Fibroblast of villous mesenchyme (primary cell): ENCODE measurements at places on chromosomes 7 and 10. TPM values are rescaled to one million over a fixed set of nuclear protein-coding genes. Genes with fewer than 3 reads are reported as not detected.

GRCh38 chr10:22110761-22111160, 107.1 kb downstream of the EBLN1 start:
- peak; percentile 10 for DNase-seq

Gene ZDHHC4
- 60.5 and 62.5 TPM in 2 replicates for total RNA-seq

Gene UPK3BL2
- total RNA-seq: 3.2 and 4.7 TPM in 2 replicates

- DNase-seq: no peak
Observed at GRCh38 chr10:14087566-14087965, 243.2 kb downstream of the FRMD4A start.

DNA sequence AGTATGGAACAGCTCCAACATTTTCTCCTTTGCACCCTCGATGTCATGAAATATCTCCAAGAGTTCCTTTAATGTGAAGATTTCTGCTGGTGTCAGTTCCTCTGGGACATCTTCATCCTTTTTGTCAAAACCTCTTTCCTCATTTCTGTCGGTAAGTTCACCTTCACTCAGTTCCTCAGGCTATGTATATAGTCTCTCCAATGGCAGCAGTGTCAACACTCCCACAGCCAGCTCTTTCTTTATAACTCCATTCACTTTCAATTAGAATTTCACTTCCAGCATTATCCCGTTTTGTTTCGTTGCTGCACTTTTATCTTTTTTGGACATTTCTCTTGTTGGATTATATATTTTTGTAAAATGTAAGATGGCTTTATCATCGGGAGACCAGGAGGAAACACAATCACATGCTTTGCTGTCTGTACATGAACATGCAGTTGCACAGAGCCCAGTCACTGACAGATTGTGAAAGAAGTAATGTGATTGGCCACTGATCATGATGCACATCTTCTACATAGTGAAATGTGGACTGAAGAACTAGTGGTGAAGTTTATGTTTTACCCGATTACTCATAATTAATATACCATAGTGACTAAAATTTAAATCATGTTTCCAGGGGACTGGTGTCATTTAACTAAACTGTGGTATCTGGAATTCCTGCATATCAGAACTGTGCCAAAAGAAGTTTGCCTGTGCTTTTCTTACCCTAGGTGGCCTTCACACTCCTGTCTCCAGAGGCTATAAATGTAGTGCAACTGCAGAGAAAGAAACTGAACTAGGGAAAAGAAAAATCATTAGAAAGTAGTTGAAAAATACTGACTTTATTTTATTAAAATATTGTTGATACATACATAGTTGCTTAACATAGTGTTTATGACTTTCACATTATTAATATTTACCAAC, 289.6 kb downstream of the PPP1R3A start:
- peak; percentile 22 for DNase-seq

- no peak for DNase-seq
Observed at GRCh38 chr7:97479740-97480290, 252.1 kb upstream of the TAC1 start.

Gene GNGT1
- not detected in 2 replicates for total RNA-seq

DNA sequence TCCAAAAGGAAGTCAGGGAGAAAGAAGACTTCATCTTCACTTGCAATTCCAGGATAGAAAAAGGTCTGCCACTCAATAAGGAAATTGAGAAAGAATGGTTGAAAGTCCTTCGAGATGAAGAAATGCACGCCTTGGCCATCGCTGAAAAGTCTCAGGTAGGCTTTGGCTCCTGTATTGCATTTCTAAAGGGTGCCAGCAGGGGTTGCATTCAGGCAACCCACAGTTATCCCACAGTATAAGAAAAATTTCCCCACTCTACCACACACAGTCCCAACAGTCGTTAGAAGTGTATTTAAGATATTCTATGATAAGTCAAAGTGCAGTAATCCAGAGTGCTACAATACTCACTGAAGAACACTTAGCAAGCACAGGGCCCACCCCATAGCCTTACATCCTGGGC, 93.4 kb upstream of the FGL2 start:
- no peak for DNase-seq

DNA sequence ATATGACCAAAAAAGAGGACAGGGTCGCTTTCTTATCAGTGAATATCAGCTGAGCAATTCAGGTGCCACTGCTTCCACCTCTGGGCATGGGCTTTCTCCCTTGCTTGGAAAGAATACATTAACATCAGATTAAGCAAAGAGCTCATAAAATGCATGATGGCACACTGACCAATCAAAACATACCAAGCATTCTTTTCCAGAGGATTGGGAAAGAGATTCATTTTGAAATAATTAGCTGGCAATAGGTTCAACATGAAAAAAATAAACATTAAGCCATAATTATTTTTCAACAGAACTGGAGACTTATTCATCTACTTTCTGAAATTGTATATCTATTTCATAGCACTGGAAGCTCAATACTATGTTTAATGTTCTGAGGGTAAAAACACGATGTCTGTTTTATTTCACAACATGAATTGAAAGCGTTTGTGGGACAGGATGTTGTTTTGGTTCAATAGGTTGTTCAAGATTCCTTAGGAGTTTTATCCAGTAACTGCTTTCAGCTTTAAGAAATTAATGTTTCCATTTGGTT, 53.2 kb downstream of the TFAM start:
- peak; percentile 69 for DNase-seq

DNA sequence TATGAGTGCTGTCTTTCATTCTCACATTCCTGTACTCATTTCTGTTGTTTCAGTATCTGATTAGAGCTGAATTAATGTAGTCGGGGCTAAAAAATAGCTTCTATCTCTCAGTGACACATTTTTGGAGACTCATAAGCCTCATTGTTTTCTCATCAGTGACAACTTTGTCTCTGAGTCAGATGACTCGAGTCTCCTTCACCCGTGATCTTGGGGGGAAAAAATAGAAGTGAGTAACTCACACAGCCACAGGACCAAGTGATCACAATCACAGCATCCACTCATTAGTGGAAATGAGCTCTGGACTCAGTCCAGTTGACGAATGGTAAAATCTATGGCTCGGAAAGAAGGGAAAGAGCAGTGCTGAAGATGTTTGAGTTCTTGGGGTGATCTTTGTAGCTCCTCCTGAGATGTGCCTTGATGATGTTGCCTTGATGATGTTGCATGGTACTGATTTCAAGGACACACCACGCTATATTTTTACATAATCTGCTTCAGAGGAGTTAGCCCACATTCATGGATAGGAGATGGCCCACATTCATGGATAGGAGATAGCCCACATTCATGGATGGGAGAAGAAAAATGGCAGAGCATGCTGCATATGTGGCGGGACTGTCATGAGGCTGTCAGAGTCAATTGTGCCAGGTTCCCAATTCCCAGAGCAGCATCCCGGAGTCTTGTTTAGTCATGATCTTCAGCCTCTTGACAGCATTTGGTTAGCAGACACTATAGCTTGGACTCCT, 214.7 kb downstream of the CELF2 start:
- DNase-seq: no peak

GRCh38 chr7:96308253-96308949, 13.5 kb downstream of the SLC25A13 start:
- peak; percentile 32 for DNase-seq

GRCh38 chr10:17001297-17001744, 128.3 kb downstream of the CUBN start:
- DNase-seq: peak; percentile 56

GRCh38 chr10:108901781-108902618, 1021.3 kb downstream of the XPNPEP1 start:
- DNase-seq: peak; percentile 41

DNA sequence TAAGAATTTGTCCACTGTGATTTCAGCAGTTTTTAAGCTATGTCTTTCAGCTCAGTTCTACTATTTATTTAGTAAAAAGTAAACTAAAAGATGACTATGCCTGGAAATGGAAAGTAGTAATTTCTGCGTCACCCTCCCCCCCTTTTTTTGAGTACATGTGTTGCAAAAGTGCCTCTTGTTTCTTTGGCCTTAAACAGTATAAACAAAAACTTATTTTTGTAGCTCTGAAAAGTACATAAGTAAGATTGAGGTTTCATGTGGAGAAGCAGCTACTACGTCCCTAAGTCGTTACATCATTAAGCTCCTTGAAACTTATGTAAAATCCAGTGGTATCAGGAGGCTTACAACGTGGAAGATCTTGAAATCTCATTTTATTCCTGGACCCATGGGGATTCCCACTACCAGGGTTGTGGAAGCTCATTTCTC, 46.3 kb upstream of the HBP1 start:
- DNase-seq: peak; percentile 90

DNA sequence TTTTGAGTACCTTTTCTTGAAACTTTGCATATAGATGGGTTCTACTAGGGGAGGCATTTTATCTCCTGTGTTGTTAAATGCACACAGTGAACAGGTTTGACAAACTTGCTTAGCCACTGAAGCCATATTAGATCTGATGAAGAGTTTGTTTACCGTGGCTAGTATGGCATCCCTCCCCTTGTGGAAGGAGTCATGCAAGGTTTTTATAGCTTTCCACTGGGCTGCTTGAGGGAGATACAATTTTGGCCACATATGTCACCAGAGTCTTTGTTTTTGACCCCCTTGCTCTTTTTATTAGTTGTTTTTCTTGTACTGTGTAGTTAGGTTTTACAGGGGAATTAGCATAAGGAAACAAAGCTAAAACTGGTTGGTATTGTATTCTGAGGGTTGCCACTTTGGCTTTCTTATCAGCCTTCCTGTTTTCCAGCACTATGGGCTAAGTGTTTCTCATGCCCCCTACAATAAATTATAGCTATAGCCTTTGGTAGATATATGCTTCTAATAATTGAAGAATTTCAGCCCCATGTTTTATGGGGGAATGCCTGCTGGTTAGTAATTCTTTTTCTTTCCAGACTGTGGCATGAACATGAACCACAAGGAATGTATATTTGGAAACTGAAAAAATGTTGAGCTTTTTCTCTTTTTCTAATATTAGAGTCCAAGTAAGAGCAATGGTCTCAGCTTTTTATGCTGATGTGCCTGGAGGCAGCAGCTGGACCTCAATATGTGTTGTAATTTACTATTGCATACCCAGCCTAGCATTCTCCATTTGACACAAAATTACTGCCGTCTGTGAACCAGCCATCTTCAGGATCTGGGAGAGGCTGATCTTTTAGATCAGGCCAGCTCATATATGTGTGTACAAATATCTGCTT, 18.4 kb upstream of the STEAP2 start:
- DNase-seq: no peak

DNA sequence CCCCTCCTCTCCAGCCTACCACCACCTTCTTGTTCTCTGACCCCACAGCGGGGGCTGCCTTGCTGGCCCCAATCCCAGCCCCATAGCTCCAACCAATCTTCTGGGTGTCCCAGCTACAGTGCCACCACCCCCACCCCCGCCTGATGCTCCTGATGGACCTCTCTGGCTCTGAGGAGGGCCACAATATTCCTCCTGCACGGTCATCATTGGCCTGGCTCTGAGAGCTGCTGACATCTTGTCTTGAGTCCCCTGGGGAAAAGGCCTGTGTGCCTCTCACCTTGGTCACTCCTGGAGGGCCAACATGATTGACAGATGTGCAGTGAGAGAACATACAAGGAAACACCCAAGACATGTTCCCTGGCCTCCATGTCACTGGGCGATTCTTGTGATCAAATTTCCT, 7.6 kb downstream of the GDF2 start:
- DNase-seq: no peak

DNA sequence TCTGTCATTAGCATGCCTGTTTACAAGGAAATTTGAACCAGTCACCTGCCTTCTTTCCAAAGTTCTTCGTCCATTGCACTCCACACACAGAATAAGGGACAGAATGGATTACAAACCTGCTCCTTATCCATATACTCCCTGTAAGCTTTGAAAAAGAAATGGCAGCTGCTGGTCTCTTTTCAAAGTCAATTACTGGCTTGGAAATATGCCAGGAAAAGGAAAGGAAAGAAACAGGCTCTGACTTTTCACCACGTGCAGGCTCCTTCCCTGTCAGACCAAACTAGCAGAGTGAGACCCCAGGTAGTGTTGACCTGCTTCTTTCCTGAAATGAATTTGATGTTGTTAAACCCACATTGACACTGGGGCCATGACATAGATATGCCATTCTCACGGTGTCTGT, 84.5 kb downstream of the LHFPL3 start:
- no peak for DNase-seq

- DNase-seq: peak; percentile 12
Observed at GRCh38 chr10:62308101-62308500, 39.5 kb upstream of the RTKN2 start.

Gene CFAP46
- total RNA-seq: under 0.01 and 0.32 TPM in 2 replicates
